CD4-positive, alpha-beta T cell (primary cell): ENCODE measurements at places on chromosomes 1 and 21. TPM values are rescaled to one million over a fixed set of nuclear protein-coding genes. Genes with fewer than 3 reads are reported as not detected.

Gene FHAD1
- total RNA-seq, result not detected

Gene ZNF593OS
- total RNA-seq, result not detected

Gene SLC16A4
- not detected for total RNA-seq

Gene INTS7
- total RNA-seq, result 3.2 TPM

Gene ITLN2
- not detected for total RNA-seq

Gene ZFYVE9
- total RNA-seq, result 5.4 TPM

Gene HIVEP3
- 5.4 TPM for total RNA-seq

Gene MAP1LC3C
- not detected for total RNA-seq

Gene OR2M3
- not detected for total RNA-seq

- H3K36me3 ChIP-seq, result no peaks in the 10 kb centered on the region
- no peaks in the 10 kb centered on the region for H3K4me1 ChIP-seq
- no peak for DNase-seq
- no peak overlapping the region for H3K4me3 ChIP-seq
Measured at GRCh38 chr1:56921479-56921878, 44.3 kb downstream of the C8B start.

- no peak overlapping the region for H3K27ac ChIP-seq
- H3K36me3 ChIP-seq, result peaks cover 63% of the 10 kb centered on the region
- no peak for DNase-seq
- no peaks in the 10 kb centered on the region for H3K27me3 ChIP-seq
Measured at GRCh38 chr1:226401355-226402303, 6.3 kb downstream of the PARP1 start.

GRCh38 chr1:57789936-57790335, 366.1 kb upstream of the DAB1 start:
- H3K36me3 ChIP-seq, result no peaks in the 10 kb centered on the region
- no peaks in the 10 kb centered on the region for H3K4me1 ChIP-seq
- H3K4me3 ChIP-seq, result no peak overlapping the region
- DNase-seq, result no peak
- no peak overlapping the region for H3K27ac ChIP-seq
- no peaks in the 10 kb centered on the region for H3K27me3 ChIP-seq

- H3K4me3 ChIP-seq, result no peak overlapping the region
- H3K36me3 ChIP-seq, result no peaks in the 10 kb centered on the region
- DNase-seq, result no peak
- no peaks in the 10 kb centered on the region for H3K4me1 ChIP-seq
Measured at GRCh38 chr1:170931650-170932049, 3.7 kb upstream of the MROH9 start.

GRCh38 chr1:24420547-24420946, 4.9 kb downstream of the NIPAL3 start:
- H3K27ac ChIP-seq, result no peak overlapping the region
- H3K4me3 ChIP-seq, result no peak overlapping the region
- peaks cover 47% of the 10 kb centered on the region for H3K4me1 ChIP-seq
- DNase-seq, result no peak
- peaks cover 64% of the 10 kb centered on the region for H3K36me3 ChIP-seq

GRCh38 chr1:221487781-221488524, 253.9 kb downstream of the DUSP10 start:
- H3K27ac ChIP-seq, result no peak overlapping the region
- no peak overlapping the region for H3K4me3 ChIP-seq
- no peaks in the 10 kb centered on the region for H3K4me1 ChIP-seq
- H3K36me3 ChIP-seq, result no peaks in the 10 kb centered on the region

- no peak for DNase-seq
- H3K27me3 ChIP-seq, result no peaks in the 10 kb centered on the region
- H3K4me1 ChIP-seq, result no peaks in the 10 kb centered on the region
- H3K4me3 ChIP-seq, result no peak overlapping the region
- no peak overlapping the region for H3K27ac ChIP-seq
Measured at GRCh38 chr1:245651093-245651492, 496.3 kb downstream of the KIF26B start.

- no peak overlapping the region for H3K27ac ChIP-seq
- no peak for DNase-seq
- peaks cover 7% of the 10 kb centered on the region for H3K27me3 ChIP-seq
- no peak overlapping the region for H3K4me3 ChIP-seq
Measured at GRCh38 chr1:209863766-209864485, 36.2 kb downstream of the UTP25 start.

- no peak overlapping the region for H3K27ac ChIP-seq
- H3K4me1 ChIP-seq, result peaks cover 40% of the 10 kb centered on the region
Measured at GRCh38 chr1:76268341-76268740, 193.8 kb downstream of the ST6GALNAC3 start.

DNA sequence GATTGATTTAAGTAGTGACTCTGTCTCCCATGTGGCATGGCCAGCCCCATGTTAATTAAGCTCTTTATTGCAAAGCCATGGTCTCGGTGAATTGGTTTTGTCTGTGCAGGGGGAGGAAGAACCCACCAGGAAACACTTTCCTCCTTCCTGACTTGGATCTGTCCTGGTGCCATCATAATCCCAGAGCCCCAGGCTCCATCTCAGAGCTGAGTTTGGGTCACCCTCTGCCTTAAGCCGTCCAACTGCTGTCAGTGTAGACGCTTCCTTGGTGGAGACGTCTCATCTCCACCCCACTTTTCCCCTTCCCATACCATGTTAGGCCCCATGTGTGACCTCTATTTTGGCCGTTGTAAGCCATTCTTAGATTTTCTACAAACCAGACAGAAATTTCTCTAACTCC, 36.0 kb upstream of the COL6A2 start:
- peaks cover 13% of the 10 kb centered on the region for H3K4me1 ChIP-seq
- no peak for DNase-seq
- no peaks in the 10 kb centered on the region for H3K36me3 ChIP-seq
- no peak overlapping the region for H3K27ac ChIP-seq
- H3K4me3 ChIP-seq, result no peak overlapping the region

DNA sequence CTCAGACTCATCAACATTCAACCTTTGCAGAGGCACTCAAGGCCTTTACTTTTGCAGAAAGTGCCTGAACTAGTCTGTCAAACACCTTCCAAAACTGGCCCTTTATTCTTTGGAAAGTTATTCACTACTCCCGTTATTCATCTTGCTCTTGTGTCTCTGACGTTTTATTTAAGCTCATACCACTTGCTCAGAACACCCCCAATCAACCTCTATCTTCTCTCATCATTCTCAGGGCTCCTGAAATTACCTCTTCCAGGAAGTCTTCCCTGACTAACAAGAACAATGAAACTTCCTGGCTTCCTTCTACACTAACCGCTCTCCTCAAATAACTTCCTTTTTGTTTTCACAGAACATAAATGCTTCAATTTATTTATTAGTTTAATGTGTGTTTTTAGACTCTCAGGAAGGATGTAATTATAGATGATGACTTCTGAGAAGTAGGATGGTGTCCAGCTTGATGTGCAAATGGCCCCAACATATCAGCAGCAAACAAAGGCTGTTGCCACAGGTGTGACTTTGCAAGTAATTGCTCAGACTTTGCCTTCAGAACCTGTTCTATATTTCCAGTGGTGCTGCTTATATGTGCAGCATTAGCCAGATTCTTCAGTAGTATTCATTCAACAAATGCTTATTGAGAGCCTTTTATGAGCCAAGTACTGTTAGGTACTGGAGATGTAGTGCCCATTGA, 22.8 kb upstream of the BATF3 start:
- H3K4me3 ChIP-seq, result no peak overlapping the region
- H3K27me3 ChIP-seq, result no peaks in the 10 kb centered on the region
- H3K27ac ChIP-seq, result no peak overlapping the region
- H3K36me3 ChIP-seq, result no peaks in the 10 kb centered on the region
- DNase-seq, result no peak

GRCh38 chr1:30751830-30752650, 5.5 kb downstream of the LAPTM5 start:
- DNase-seq, result no peak
- H3K4me1 ChIP-seq, result peaks cover 97% of the 10 kb centered on the region
- peak overlapping the region; percentile 15 for H3K4me3 ChIP-seq
- no peaks in the 10 kb centered on the region for H3K27me3 ChIP-seq
- H3K36me3 ChIP-seq, result peaks cover 45% of the 10 kb centered on the region

DNA sequence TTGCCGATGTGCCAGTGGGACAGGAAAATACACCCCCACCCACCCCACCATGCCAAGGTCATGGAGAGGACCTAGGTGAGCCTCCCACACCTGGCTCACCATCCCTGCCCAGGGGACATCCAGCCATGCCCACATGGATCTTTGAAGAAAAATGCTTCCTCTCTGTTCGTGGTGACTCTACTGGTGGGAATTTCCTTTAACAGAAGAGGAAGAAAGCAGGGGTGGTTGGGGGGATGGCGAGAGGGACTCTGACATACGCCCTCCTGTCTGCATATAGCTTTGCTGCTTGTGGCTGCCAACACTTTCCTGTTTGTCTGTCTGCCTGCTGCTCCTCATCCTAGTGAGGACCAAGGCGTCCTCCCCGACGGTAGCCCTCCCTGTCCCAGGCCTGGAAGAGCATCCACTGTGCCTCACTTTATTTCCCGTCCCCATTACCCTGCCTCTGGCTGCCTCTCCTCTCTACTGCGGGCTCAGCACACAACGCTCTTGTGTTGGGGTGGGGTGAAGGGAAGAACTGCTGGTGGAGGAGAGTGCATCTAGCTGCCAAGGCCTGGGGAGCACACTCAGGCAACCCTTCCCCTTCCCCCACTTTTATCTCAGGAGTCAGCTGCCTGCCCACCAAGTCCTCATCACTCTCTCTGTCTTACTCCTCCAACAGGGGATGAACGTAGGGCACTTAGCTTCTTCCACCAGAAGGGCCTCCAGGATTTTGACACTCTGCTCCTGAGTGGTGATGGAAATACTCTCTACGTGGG, 2.5 kb downstream of the SEMA4A start:
- H3K27ac ChIP-seq, result no peak overlapping the region
- no peak for DNase-seq
- peaks cover 50% of the 10 kb centered on the region for H3K4me1 ChIP-seq
- no peaks in the 10 kb centered on the region for H3K36me3 ChIP-seq
- no peaks in the 10 kb centered on the region for H3K27me3 ChIP-seq

DNA sequence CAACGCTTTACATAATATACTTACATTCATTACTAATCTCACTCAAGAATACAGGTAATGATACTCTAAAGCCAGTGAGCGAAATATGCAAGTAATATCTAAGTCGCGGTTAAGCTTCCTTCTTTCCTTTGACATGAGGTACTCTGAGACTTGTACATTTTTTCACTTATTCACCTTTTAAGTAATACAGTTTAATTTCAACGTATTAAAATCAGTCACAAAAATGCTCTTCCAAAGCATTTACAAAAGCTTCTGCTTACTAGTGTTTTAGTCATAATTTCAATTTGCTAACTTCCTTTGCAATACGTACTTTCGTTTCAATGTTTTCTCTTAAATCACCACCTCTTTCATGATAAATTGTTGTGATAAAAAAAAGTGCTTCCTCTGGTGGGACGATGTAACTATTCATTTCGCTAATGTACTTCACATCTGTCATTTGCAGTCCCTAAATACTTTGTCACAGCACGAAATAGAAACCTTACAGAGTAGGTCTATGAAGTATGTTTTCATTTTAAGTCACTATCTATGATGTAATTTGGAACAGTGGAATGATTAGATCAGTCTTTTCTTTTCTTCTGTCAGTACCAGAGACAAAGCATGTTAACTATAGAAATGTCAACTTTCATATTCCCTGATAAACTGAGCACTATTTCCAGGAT, 34.0 kb upstream of the ADGRL4 start:
- H3K4me1 ChIP-seq, result no peaks in the 10 kb centered on the region
- no peak overlapping the region for H3K4me3 ChIP-seq
- no peak for DNase-seq
- no peak overlapping the region for H3K27ac ChIP-seq
- H3K27me3 ChIP-seq, result no peaks in the 10 kb centered on the region

DNA sequence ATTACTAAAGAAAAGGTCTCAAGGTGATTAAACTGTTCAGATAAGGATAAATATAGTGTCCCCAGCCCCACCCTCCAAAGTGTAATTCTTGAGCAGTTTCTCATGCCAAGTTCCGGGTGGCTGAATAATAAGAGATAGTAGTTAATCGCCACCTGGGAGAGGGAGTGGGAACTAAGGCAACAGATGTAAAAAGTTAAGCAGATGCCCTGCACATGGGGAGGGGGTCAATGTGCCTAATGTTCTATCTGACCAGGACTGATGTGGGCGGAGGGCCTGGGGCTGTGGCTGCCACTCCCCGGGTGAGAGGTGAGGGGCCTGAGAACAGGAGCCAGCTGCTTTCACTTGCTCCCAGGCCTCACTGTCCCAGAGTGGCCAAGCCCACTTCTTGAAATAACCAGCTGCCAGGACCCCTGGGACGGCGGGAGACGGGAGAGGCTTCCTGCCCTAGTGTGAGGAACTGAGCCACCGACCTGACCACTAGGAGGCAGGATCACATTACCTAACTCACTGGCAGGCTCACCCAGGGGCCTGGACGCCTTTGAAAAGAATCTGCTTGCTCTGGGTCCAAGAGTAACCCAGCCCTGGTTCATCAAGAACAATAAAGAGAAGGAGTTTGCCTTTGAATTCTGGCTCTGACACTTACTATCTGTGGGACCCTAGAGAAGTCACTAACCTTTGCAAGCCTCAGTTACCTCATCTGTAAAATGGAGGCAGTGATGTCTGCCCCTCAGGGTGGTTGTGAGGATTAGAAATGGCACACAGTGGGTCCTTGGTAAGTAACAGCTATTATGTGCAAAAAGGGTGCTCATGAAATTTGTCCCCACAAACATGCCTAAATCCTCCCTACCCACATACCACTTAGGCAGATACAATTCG, 179.2 kb downstream of the ATG4C start:
- DNase-seq, result peak; percentile 5
- H3K27me3 ChIP-seq, result peaks cover 2% of the 10 kb centered on the region
- no peaks in the 10 kb centered on the region for H3K4me1 ChIP-seq
- no peak overlapping the region for H3K4me3 ChIP-seq

GRCh38 chr1:55869065-55869464, 653.9 kb upstream of the USP24 start:
- H3K27me3 ChIP-seq, result no peaks in the 10 kb centered on the region
- no peak overlapping the region for H3K4me3 ChIP-seq
- H3K27ac ChIP-seq, result no peak overlapping the region
- DNase-seq, result no peak
- H3K4me1 ChIP-seq, result no peaks in the 10 kb centered on the region

- DNase-seq, result no peak
- H3K36me3 ChIP-seq, result no peaks in the 10 kb centered on the region
- H3K27me3 ChIP-seq, result no peaks in the 10 kb centered on the region
- no peak overlapping the region for H3K27ac ChIP-seq
Measured at GRCh38 chr1:219419065-219419464, 193.8 kb downstream of the ZC3H11B start.

DNA sequence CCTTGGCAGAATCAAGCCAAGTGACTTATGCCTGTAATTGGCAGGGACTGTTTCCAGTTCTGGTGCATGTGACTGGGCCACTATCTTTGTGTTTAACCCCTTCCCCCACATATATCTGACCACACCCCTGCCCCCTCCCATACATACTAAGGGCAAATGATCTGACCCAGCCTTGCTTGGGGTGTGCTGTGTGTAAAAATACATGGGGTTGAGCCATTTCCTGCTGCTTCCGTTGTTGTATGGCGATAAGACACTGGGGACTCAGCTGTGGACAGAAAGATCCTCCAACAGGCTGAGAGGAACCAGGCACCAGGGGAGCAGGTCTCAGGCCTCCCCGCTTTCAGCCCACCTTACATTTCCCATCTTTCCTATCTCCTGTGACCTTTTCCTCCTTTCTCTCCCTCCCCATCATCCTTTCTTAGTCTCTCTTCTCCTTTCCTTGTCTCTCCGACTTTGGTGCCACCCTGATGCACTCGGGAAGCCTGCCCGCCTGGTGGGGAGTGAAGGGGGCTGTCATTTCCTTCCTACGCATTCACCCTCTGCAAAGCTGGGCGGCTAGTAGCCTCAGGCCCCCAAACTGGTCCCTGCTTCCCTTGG, 39.7 kb downstream of the TMCC2 start:
- H3K27me3 ChIP-seq, result no peaks in the 10 kb centered on the region
- no peak for DNase-seq
- H3K27ac ChIP-seq, result no peak overlapping the region
- H3K36me3 ChIP-seq, result no peaks in the 10 kb centered on the region
- peaks cover 7% of the 10 kb centered on the region for H3K4me1 ChIP-seq
